ENCODE measurements at places on chromosomes 7 and 10.
A peak's percentile ranks its signal among the peaks of the same experiment; 100 is the strongest.

- no peak for DNase-seq
These were observed 157.1 kb upstream of the SHH start for GRCh38 chr7:155969192-155969929.

- no peak for DNase-seq
These were observed 55.1 kb upstream of the FHIP2A start for GRCh38 chr10:114766470-114766869.

DNA sequence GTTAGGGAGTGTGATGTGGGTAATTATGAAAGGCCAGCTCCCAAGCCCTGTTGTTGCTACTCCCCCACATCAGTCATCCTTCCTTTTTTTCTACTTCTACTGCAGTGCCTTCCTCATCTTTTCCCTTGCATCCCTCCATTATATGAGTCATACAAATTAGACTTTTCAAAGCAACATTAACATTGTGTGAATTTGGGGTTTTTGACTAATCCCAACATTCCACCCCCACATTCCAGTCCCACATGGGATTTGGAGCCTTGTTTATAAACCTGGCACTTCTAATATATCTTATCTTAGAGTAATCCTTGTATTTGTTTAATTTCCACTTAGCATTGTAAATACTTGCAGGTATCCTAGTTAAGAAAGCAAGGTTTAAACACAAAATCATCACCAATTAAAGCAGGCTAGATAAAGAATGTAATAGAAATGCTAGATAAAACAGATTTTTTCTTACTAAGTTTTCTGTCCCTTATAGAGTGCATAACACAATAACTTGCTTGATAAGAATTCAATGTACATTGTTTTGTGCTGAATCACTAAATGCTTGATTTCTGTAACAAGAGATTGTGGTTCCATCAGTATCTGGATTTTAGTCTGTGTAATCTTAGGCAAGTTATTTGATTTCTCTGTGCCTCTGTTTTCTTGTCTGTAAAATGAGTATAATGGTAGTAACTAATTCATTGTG is 165.8 kb downstream of the CFTR start:
- DNase-seq: no peak

DNA sequence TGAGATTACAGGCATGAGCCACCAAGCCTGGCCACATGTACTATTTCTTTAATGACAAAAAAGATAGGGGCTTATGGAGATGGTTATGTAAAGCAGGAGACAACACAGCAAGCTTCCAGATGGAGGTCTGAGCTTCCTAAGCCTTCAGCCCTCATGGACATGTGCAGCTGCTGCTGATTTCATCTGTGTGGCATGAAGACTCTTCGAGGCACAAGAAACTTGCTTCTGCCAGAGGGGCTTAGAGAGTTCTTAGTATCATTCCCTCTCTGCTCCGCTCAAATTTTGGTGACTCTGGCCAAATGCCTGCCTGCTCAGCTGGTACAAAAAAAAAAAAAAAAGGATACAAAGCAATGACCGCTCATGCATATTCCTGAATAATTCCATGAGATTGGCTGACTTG is 552.5 kb downstream of the TYW1 start:
- DNase-seq: no peak

GRCh38 chr7:137081321-137082093 is 213.1 kb downstream of the CHRM2 start:
- peak; percentile 93 for DNase-seq

- no peak for DNase-seq
These were observed 71.8 kb upstream of the MALRD1 start for GRCh38 chr10:18976696-18977251.

DNA sequence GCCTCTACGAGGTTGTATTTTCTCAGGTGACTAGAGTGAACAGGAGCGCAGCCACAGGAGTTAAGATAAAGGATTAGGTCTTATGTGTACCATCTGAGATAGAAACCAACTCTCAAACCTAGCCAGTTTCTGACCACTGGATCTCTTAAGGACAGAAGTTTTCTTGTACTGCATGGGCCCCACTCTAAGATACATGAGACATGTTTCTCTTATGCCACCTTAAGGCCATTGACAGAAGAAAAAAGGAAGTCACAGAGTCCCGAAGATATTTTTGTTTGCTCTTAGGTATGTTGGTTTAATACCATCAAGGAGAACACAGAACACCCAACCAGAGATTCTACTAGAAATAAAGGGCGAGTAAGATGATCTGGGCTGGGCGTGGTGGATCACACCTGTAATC is 335.8 kb downstream of the FRMD4A start:
- no peak for DNase-seq

- no peak for DNase-seq
These were observed 29.9 kb upstream of the PBLD start for GRCh38 chr10:68362590-68362989.

DNA sequence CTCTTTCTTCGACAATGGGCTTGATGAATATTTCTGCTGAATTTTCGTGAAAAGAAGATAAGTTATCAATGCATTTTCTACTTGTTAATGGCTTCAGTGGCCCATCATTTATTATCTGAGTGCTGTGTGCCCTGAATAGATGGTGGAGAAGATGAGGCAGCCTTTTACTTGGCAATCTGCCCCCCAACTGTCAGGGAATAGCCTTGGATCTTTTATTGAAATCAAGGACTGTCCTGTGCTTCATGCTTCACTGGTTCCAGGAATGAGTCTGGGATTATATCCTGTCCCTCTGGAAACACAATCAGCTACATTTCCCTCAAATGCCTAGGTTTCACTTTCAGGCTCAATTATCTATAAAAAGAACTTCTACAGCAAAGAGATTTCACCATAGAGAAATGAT is 75.9 kb upstream of the NXPH1 start:
- no peak for DNase-seq

- no peak for DNase-seq
These were observed 158.4 kb downstream of the ZMYND11 start for GRCh38 chr10:293636-294035.

GRCh38 chr10:16735671-16736070 is 81.6 kb downstream of the RSU1 start:
- DNase-seq: no peak

GRCh38 chr10:17067376-17068264 is 62.0 kb downstream of the CUBN start:
- DNase-seq: no peak

- no peak for DNase-seq
These were observed 306.4 kb upstream of the ZNF32 start for GRCh38 chr10:43955002-43955596.

GRCh38 chr10:33129141-33129995 is 171.3 kb upstream of the ITGB1 start:
- peak; percentile 95 for DNase-seq

GRCh38 chr7:18508443-18509427 is 13.2 kb downstream of the HDAC9 start:
- peak; percentile 89 for DNase-seq

DNA sequence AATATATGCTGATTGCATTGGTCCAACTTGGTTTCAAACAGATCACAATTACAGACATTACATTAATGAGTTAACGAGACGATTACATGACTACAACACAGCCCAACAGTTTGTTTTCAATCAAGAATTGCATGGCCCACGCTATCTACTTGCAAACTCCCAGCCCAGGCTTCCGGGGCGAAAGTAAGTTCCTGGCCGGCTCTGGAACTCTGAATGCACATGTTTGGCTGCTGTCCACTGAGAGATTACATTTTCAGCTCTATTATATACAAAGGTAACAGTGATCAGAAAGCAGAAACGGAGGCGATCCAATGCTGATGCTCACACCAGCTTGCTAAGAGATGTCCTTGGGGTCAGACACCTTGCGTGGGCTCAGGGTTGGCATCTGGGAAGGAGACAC is 206.3 kb downstream of the FANK1 start:
- DNase-seq: no peak

GRCh38 chr10:36367362-36367761 is 725.3 kb upstream of the FZD8 start:
- no peak for DNase-seq

DNA sequence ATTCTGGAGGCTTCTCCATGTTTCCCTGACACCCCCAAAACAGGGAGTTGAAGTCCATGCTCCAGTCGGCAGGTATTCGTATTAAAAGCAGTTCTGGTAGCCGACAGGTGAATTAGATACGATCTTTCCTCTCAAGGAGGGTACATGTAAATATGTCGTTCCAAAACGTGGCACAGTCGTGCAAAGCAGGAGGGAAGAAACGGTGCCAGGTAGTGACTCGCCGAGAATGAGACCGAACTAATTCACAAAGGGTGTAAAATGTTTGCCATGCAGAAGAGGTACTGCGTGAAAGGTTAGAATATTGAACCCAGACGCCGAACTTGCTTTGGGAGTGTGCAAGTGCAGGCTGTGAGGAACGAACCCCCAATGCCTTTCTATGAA is 483 bp downstream of the EDRF1 start:
- DNase-seq: no peak

DNA sequence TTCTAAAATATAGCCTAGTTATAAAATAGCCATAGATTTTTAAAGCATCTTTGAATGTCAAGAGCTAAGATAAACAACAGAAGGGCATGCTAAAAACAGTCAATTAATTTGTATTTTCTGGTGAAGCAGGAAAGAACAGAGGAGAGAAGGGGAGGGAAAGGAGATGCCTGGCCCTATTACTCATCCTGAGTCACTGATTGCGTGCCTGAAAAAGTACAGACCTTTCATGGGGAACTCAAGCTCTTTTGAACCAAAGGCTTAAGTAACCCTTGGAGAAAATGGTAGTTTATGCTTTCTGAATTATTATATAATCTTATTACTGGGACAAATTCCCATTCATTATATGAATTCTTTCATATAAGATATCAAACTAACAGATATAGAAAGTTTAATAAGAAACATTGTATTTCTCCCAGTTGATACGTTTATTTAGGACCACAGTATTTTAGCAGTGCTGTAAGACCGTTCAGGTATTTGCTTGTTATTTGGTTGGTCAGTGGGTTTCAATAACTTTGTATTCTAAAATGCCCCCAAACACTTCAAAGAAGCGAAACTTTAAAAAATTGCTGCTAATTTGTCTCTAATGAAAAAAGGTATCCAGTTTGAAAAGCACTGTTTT is 151.3 kb downstream of the HGF start:
- peak; percentile 74 for DNase-seq

GRCh38 chr7:75534727-75535307 is 42.7 kb downstream of the SPDYE5 start:
- DNase-seq: peak; percentile 15

GRCh38 chr10:18737236-18737635 is 78.0 kb downstream of the ARL5B start:
- peak; percentile 53 for DNase-seq

DNA sequence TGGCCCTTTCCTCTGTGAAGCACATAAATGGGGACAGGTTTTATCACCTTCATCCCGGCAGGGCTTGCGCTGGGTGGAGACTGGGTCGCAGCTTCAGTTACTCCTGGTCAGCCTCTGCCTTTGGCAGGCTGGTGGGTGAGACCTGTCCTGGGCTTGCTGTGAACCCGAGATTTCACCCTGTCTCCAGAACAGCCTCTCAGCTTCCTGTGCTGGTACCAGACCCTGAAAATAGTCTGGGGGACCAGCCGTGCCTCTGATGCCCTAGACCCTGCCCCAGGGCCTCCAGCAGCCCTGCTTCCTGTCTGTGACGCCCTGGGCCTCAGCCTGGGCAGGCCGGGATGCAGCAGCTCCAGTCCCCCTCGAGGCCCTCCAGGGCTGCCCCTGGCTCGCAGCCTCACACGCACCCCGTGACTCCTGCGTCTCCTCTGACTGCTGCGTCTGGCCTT is 13.2 kb upstream of the PWWP2B start:
- DNase-seq: no peak

- DNase-seq: no peak
These were observed 6.4 kb upstream of the PRTFDC1 start for GRCh38 chr10:24958721-24959381.

DNA sequence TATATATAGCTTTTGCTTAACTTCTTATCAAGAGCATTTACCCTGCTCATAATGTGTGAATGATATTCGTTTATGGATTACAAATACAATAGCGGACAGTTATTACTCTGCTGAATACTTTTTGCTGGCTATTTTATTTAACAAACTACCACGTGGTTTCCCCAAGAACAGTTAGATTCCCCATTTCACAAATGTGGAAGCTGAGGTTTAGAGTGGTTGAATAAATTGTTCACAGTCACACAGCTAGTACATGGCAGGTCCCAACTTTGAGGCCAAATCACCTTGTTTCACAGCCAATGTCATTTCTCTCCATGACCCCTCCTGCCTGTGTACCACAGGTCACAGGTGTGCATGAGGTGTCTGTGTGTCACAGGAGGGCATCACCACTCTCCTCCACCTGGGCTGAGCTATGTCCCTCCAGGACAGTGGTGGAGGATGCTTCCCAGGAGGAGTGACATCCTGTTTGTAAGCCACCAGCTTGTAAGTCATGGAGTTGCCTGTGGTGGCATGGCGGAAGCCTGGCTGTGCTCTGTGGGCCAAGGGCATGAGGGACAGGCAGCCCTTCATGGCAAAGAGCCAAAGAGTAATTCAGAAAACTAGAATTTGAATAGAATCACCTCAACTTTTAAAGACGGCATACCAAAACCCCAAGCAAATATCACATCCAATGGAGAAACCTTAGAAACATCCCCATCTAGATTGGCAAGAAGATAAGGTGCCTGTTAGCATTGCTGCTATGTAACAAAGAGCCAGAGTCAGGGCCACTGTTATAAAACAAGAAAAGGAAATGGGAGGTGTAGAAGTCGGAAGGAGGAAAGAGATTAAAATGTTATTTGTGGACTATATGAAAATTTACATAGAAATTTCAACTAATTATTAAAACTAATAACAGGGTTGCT is 51.9 kb downstream of the AOC1 start:
- DNase-seq: no peak

DNA sequence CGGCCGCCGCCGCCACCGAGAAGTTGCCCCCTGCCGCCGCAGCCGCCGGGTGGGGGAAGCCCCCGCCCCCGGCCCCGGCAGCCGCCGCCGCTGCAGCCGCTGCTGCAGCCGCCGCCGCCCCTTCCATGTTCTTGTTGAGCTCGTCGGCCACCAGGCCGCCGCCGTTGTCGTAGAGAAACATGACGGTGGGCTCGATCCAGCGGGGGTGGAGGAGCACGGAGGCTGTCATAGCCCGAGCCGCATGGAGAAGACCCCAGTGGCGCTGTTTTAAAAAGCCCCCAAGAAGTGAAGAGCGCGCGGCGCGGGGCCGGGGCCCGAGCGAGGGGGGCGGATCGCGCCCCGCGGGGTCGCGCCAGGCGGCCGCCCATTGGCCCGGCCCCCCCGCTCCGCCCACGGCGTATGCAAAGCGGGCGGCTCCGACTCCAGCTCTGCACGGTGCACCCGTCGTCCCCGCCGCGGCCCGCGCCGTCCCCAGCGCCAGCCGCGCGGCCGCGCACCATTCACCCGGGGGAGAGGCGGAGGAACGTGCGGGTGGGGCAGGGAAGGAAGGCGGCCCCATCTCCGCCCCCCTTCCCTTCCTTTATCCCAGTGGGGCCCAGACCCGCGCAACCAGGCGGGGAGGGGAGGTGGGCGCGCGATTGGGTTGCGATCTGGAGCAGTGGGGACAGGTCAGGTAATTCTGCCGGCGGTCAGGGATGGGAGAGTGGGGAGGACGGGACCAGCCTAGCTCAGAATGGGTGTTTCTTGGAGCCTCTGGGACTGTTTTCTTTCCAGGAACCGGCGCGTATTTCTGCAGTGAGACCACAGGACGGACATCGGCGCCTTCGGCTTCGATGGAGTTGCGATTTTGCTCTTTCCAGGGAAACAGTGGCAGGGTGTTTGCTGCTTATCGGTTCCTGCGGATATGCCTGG is at the start of gene HOXA13:
HOXA13 (minus strand) TSS at position 243 of the 912 bp plus-strand sequence; CDS start at position 229, 14 bp downstream.
- no peak for DNase-seq
